ENCODE measurements at places on chromosomes 11 and 22.

DNA sequence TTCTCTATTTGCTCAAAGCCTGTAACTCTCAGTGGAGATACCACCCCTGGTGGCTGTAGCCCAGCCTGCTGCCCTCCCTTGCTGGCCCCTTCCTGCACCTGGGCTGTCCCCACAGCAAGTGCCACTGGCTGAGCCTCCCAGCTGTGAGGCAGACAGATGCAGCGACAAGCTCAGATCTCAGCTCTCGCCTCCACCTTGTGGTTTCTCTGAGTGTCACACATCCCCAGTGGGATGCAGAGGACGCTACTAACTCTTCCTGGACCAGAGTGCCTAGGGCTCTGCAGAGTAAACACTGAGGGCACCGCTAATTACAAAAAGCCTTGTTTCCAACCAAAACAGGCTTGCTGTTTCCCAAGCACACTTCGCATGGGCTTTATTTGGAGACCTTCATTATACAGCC lies 8.9 kb downstream of the YPEL1 start:
- no peak for DNase-seq

- DNase-seq: no peak
Observed at GRCh38 chr11:118896472-118896913, 12.8 kb downstream of the CXCR5 start.

DNA sequence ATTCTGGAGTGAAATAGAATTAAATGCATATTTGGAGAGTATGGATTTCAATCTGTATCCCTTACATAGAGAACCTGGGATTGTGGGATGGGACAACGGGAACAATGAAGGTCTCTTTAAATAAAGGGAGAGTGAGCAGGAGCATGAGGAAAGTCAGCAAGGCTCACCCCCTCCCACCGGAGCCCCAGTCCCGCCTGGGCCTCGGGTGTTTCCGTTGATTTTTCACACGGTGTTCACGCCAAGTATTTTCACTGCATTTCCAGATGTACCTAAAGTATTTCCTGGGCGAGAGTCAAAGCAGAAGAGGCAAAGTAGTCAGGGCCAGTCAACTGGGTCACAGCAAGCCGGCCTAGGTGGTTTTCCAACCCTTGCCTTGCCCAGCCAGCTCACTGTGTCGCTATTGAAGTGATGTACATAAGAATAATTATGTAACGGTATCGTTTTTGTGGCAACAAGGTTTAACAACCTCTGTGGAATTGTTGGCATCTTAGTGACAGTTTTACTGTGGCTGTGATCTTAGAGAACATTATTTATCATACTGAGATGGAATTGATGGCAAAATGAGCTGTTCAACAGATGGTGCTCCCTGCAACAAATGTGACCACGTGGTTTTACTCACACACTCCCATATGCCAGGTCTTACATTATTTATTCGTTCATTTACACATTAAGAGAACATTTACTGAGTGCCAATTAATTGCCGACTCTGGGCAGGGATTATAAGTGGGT lies 177.3 kb downstream of the ADAMTS15 start:
- DNase-seq: peak; percentile 46

- DNase-seq: no peak
Observed at GRCh38 chr11:122375687-122376399, 259.8 kb upstream of the BLID start.

GRCh38 chr11:73578592-73579185 lies 19.2 kb downstream of the FAM168A start:
- no peak for DNase-seq

Measured in fibroblast of skin of left quadriceps (primary cell).